NCI-H1694 treated with DMSO at 0.1 percent for 48 hours (cell line): ENCODE measurements at places on chromosomes 3 and 15.

GRCh38 chr3:21174461-21174860 is 576.5 kb downstream of the ZNF385D start:
- DNase-seq = no peak

GRCh38 chr3:101819649-101820206 is 29.6 kb upstream of the NFKBIZ start:
- no peak for DNase-seq

DNA sequence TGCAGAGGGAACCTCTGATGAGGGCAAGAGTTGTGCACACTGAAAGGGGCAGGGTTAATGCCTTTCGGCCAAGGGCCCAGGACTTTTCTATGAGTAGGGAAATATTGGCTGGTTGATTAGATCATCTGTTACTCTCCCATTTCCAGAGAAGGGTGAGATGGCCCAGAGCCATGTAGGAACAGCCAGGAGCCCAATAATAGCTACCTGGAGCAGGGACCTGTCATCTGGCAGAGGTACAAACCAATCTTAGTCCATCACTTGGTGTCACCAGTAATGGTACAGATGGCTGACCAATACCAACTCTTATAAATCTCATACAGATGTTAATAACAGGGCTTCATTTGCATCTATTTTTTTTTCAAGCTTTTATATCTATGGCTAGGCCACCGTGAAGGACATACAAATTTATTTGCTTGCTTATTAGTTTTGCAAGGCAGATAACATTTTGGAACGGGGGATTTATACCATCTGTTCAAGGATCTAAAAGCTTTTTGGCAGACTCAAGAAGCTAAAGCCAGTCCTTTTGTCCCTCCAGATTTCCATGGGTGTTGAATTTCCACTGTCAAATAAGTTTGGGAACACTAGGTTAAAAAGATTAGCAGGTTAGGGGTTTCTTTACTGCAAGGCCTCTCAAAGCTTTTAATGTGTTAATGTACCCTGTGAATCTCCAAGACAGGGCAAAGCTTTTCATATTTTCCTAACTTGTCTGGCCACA is 79.3 kb downstream of the TNIK start:
- DNase-seq = no peak

DNA sequence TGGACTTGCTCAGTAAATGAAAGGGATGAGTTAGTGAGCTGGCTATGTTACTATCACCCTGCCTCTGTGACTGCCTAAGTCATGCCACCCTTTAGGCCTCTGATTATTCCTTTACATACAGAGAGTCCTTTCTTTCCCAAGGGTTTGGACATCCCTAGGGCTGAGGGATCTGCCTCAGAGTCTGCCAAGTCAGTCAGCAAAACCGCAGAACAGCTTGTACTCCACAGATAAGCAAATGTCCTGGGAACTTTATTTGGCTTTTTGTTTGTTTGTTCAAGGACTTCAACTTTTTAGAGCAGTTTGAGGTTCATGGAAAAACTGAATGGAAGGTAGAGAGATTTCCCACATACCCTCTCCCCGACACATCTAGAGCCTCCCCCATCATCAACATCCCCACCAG is 82.6 kb upstream of the TRIM42 start:
- no peak for DNase-seq

DNA sequence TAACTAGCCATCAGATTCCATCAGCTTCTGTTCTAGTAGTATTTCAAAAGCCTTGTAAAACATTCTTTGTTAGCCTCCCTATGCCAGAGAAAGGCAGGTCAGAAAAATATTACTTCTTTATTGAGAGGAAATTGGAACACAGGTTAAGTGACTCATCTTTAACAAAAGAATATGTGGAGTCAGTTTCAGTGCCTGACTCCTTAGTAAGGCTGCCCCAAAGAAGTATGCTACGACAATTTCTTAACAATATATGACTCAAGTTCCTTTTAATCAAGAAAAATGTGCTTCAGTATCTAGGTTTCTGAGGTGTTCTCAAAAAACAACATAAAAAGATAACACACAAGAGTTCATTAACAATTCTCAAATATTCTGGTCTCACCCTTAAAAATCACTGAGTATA is 139.2 kb downstream of the VPS13C start:
- no peak for DNase-seq

DNA sequence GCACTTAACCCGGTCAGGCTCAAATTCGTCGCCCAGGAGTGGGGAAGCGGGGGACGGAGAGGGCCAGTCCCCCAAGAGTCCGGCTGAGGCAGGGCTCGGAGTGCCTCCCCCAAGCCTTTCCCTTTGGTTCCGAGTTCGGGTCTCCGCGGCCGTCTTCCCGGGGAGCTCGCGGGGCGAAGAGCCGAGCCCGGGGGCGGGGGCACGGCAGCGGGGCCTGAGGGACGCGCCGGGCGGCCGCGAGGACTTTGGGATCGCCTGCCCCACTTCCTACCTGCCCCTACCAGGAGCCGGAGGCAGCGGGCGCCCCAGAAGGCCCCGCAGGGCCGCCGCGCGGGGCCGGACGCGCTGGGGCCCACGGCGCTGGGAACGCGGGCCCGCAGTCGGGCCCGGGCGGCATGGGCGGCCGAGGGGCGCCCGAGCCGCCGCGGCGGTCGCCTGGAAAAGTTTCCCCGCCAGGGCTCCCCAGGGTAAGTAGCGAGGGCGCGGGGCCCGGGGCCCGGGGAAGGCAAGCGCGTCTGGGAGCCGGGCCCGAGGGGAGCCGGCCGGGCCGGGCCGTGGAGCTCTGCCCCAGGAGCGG is 2.8 kb downstream of the FURIN start:
- no peak for DNase-seq

- DNase-seq = no peak
Measured at GRCh38 chr3:14877469-14877868, 58.7 kb downstream of the FGD5 start.

GRCh38 chr3:150605998-150606641 is 3.0 kb downstream of the SELENOT start:
- no peak for DNase-seq

GRCh38 chr3:81823882-81824395 is 62.5 kb upstream of the GBE1 start:
- DNase-seq = peak; percentile 3

- DNase-seq = peak; percentile 96
Measured at GRCh38 chr3:192825657-192826200, 91.9 kb downstream of the MB21D2 start.

- DNase-seq = no peak
Measured at GRCh38 chr3:161894657-161895056, 398.0 kb downstream of the OTOL1 start.

DNA sequence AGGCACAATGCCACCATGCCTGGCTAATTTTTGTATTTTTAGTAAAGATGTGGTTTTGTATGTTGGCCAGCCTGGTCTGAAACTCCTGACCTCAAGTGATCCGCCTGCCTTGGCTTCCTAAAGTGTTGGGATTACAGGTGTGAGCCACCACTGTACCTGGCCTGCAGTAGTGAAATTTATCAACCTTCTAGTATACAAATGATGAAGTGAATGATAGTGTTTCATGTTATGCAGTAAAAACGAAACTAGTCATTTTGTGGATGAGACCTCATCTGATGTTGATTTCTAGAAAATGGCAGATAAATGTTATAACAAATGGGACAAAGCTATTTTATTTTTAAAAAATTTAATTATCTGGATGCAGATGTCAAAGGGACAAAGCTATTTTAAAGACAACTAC is 32.9 kb downstream of the NXPE3 start:
- no peak for DNase-seq

- peak; percentile 31 for DNase-seq
Measured at GRCh38 chr3:173553635-173554280, 156.2 kb downstream of the NLGN1 start.

DNA sequence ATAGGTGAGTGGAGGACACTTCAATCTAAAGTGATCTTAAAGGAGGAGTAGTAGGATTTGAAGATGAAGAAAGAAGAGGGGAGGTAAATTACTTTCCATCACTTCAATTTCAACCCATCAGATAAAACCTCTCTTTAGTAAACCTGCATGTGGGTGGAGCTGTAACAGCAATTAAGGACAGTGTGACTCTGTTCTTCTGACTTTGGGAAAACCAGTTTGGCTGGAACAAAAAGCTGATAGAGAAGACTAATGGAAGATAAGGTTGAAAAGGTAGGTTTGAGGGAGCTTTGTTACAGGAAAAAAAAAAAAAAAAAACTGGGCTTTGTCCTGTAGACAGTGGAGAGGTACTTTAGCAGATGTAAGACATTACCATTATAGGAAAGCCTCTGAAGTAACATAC is 4.5 kb upstream of the GSK3B start:
- no peak for DNase-seq

- DNase-seq = peak; percentile 36
Measured at GRCh38 chr3:124558991-124559845, 171.0 kb upstream of the UMPS start.

- peak; percentile 61 for DNase-seq
Measured at GRCh38 chr3:112519424-112520001, 20.2 kb upstream of the BTLA start.

DNA sequence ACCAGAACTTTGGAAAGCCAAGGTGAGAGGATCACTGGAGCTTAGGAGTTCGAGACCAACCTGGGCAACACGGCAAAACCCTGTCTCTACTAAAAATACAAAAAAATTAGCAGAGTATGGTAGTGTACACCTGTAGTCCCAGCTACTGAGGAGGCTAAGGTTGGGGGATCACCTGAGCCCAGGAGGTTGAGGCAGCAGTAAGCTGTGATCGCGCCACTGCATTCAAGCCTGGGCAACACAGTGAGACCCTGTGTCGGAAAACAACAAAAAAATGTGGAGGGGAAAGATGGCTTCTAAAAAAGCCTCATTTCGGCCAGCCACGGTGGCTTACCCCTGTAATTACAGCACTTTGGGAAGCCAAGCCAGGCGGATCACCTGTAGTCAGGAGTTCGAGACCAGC is 54.5 kb downstream of the SETD2 start:
- no peak for DNase-seq

- DNase-seq = no peak
Measured at GRCh38 chr3:188208516-188208981, 54.6 kb downstream of the LPP start.

DNA sequence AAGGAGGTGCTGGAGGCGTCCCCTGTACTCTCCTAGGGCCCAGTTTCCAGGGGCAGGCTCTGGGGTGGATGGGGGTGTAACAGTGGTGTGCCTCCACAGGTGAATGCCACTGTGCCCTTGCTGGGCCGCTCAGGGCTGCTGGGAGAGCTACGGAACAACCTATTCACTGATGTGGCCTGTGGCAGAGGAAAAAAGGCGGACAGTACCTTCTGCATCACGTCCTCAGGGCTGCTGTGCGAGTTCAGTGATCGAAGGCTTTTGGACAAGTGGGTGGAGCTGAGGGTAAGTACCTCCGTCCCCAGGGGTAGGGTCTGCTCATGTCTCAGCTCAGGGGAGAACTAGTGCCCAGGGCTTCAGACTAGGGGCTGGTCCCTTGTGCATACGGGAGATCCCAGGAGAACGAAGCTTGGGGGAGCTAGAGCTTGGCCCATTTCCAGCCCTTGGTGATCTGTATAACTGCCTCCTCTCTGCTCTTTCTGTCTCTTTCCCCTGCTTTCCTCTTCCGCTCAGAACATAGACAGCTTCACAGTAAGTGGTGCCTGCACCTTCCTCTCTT is 15.0 kb upstream of the JMJD7 start:
- no peak for DNase-seq

DNA sequence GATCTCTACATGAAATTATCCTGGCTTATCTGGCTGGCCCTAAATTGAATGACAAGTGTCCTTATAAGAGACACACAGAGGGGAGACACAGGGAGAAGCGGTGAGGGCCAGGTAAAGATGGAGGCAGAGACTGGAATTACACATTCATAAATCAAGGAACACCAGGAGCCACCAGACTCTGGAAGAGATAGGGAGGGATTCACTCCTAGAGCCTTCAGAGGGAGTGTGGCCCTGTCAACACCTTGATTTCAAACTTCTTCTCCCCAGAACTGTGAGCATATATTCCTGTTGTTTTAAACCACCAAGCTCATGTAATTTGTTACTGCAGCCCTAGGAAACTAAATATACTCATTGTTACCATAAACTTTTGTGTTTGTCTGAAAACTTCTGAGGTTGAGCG is 193.7 kb downstream of the THRB start:
- no peak for DNase-seq

GRCh38 chr3:161489395-161489794 is 7.2 kb upstream of the OTOL1 start:
- no peak for DNase-seq

- DNase-seq = no peak
Measured at GRCh38 chr3:89260721-89261120, 153.3 kb downstream of the EPHA3 start.

DNA sequence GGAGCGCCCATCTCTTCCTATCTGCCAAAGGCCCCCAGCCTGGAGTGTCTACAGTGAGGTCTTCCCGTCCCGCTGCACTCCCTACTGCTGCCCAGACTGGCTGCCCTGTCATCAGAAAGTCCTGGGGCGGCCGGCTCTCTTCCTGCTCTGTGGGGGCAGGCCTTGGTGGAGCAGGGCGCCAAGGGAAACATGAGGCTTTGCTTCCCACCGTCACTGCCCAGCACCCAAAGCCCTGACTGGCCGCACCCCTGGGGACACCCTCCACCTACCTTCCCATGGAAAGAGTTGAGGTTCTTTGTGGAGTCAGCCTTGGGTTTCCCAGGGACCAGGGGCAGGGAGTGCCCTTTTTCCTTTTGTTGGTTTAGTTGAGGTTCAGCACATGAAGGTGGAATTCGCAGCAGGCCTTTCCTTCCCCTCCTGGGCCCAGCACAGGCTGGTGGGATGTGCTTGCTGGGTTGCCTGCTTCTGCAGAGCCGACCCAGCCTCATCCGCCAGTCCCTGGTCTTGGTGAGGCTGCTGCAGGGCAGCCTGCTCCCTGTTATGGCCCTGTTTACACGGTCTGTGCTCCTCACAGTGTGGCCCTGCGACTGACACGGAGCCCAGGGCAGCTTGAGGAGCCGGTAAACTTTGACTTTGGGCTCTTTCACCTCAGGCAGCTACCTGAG is 51.8 kb upstream of the PLXNA1 start:
- DNase-seq = no peak

- DNase-seq = no peak
Measured at GRCh38 chr15:23854912-23855659, 168.0 kb upstream of the NDN start.

DNA sequence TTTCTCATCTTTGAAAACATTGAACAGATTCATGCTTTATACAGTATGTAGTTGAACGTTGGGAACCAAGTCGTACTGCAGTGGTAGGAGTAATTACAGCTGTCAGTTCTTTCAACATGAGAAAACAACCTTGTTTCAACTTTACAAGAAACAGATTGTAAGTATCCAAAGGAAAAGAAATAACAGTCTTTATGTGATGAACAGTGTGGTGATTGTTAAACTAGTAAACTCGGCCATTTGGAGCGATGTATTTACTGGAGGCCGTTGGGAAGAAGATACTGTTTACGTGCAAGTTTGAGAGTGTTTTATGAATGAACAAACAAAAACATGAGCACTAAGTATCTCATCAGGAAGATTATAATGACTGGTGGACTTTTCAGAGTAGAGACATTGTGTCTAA is 48.4 kb downstream of the EPHA3 start:
- no peak for DNase-seq

GRCh38 chr15:83714939-83715628 is 61.2 kb downstream of the ADAMTSL3 start:
- DNase-seq = no peak

- no peak for DNase-seq
Measured at GRCh38 chr15:96336596-96337364, 6.3 kb downstream of the NR2F2 start.

GRCh38 chr3:133525435-133525834 is 48.1 kb upstream of the CDV3 start:
- no peak for DNase-seq
